ENCODE measurements at places on chromosomes 1 and 21.

DNA sequence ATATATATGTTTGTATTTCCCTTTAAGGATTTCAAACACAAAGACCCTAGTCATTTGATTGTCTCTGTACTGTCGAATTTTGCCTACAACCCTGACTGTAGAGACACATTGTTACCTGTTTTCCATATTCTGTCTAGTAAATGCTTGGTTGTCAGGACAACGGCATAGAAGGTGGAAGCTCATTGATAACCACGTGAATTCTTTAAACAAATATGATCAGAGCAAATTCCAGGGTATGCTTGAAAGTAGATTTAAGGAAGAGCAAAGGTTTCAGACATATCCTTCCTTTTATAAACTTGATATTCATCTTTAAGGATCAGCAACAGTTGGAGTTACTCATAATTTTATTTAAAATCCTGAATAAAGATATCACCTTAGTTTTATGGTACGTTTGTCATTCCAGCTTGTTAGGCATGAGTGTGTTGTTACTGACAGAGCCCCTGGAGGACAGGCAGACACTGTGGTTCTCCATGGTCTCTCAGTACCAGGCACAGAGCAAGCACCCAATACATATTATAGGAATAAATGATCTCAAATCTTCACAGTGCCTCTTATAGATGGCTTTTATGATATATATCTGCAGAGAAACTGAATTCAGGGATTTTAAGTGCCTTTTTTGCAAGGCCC is 203.2 kb downstream of the FGGY start:
- DNase-seq, result no peak

DNA sequence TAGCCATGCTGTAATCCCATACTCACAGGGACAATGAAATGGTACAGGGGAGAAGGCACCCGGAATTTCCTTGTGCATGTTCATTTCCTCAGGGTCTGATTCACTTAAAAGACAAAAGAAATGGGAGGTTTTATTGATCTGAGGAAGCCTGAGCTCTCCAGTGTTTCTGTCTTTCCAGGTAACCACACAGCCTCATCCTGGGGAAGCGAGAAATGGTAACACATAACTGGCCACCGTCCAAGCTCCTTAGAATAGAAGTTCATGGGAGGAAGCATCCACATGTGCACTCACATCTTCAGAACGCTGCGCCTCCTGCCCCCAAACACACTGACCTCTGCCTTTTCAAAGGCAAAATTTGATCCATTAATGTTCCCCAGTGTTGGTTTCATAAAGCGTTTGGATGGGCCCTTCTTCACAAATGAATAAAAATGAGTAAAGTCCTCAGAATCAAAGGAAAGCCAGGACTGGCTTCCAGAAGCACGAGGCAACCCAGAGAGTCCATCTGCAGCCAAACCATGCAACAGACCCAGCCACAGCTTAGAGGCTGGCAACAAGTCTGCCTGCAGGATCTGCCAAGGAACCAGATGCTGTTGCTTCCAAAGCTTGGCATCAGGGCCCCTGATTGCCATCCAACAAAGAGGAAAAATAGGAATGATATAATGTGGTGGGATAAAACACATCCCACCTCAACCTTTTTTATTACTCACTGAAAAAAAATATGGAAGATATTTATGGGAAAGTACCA is 120.3 kb downstream of the ZBTB18 start:
- DNase-seq, result no peak

GRCh38 chr1:150429805-150430204 is 57.4 kb upstream of the TARS2 start:
- DNase-seq, result no peak

- DNase-seq, result no peak
Observed at GRCh38 chr1:11529763-11530730, 51.1 kb downstream of the DISP3 start.

- DNase-seq, result no peak
Observed at GRCh38 chr1:102098536-102098935, 101.8 kb upstream of the OLFM3 start.

DNA sequence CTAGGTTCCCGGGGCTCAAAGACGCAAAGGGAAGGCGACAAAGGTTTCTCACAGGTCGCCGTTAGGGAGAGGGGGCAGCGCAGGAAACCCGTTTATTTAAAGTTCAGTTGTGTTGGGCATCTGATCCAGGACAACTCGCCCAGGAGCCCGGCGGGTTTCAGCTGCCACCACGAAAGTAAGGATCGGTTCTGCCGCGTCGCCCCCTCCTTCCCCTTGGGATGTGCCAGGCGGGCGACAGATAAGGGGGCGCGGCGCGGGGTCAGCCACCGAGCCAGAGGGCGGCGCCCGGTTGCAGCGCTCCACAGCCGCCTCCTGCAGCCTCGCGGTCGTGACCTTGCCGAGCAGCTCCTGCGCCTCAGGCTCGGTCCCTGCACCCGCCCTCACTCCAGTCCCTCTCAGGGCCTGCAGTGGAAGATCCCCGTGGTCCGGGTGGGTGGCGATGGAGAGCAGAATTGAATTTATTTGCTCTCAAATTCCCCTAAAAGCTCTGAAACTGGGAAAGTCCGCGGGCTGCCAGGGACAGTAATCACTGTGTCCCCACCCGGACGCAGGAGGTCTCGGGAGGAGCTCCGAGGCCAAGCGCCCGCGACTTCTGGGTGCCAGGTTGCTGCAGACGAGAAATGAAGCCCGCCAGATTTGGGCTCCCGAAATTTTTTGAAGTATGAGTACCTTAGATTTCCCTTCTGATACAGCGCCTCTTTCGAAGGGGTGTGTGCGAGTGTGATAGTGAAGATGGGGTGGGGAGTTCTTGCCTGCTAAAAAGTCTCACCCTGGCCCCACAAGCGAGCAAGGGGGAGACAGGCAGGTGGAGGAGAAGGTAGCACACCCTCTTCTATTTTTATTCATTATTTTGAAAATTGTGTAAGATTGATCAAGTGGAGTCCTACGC is 28.4 kb upstream of the NFIA start:
- DNase-seq, result no peak

- no peak for DNase-seq
Observed at GRCh38 chr1:19495799-19496526, 10.6 kb upstream of the CAPZB start.

DNA sequence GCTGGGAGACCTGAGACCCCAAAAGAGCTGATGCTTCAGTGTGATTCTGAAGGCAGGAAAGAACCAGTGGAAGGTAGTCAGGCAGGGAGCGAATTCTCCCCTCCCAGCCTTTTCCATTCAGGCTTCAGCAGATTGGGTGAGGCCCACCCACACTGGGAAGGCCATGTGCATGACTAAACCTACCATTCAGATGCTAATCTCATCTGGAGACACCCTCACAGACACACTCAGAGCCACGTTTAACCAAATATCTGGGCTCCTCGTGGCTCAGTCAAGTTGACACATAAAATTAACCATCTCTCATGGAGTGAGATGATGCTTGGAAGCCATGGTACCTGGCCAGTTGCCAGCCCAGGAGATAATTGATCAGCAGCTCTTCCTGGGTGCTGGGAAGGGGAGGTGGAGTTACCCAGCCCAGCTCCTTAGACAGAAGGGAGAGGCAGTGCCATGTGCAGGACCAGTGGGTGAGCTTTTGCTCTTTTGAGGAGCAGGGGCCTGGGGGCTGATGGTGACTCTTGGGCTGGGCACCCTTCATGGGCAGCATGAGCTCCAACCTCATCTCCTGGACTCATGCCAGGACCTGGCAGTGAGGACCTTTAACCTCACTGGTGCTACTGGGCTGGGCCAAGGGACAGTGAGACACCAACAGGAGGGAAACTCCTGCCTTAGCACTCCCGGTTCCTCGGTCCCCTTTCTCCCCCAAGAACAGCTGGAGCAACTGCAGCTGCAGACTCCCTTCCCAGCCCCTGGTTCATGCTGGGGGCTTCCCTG is 89.0 kb upstream of the ACTL8 start:
- no peak for DNase-seq

- no peak for DNase-seq
Observed at GRCh38 chr1:41714638-41715389, 203.9 kb downstream of the HIVEP3 start.

Data from stimulated activated CD4-positive, alpha-beta T cell treated with anti-CD3 and anti-CD28 coated beads, TNF-alpha, amount 100 ng/mL, for 24 hours (primary cell).